Activated CD4-positive, alpha-beta memory T cell treated with anti-CD3 and anti-CD28 coated beads for 36 hours (primary cell): ENCODE measurements at places on chromosomes 2 and 18. TPM values are rescaled to one million over a fixed set of nuclear protein-coding genes. Genes with fewer than 3 reads are reported as not detected.

Gene RAX
- total RNA-seq = 0.17 TPM

Gene LIMS4
- total RNA-seq = 3.3 TPM

DNA sequence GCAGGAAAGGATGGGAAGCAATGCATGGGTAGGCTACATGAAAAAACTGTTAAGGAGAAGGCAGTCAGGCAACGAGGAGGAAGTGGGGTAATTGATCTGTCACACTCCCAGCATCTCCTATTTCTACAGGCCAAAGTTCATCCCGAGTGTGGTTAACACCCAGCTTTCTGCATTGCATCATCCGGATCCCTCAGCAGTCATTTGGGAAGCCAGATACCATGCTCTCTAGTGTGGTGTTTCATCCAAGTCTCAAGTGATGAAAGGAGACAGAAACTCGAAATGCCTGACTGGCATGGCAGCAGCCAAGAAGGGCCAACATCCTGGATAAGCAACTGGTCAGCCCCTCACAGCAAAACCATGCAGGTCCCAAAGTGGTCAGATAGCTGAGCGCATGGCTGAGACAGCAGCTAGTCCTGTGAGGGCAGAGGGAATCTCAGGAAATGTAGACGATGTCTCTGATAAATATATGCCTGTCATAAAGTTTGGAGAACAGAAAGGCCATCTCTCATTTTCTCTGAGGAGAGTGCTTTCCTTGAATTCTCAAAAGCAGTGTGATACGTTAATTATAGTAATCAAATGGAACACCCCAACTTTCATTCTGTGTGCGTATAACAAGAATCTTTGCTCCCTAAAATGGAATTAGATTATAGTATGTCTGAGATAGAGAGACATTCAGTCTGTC is 24.8 kb upstream of the HNRNPA3 start:
- H3K36me3 ChIP-seq = no peaks in the 10 kb centered on the region
- no peak overlapping the region for H3K27ac ChIP-seq
- no peak for DNase-seq
- H3K27me3 ChIP-seq = no peaks in the 10 kb centered on the region
- H3K4me3 ChIP-seq = no peak overlapping the region

GRCh38 chr2:17578466-17578928 is 38.0 kb downstream of the VSNL1 start:
- no peak overlapping the region for H3K27ac ChIP-seq
- no peaks in the 10 kb centered on the region for H3K27me3 ChIP-seq
- no peak for DNase-seq
- H3K36me3 ChIP-seq = no peaks in the 10 kb centered on the region
- H3K4me3 ChIP-seq = no peak overlapping the region
- no peaks in the 10 kb centered on the region for H3K4me1 ChIP-seq

GRCh38 chr18:74892066-74892627 is 294.5 kb downstream of the ZNF407 start:
- DNase-seq = no peak
- peaks cover 4% of the 10 kb centered on the region for H3K4me1 ChIP-seq
- no peak overlapping the region for H3K27ac ChIP-seq
